ENCODE measurements at places on chromosomes 1 and 21.

GRCh38 chr1:215863796-215864195 is 296.7 kb downstream of the KCTD3 start:
- DNase-seq = no peak

GRCh38 chr1:6490181-6491080 is 1.0 kb downstream of the PLEKHG5 start:
- DNase-seq = peak; percentile 81

DNA sequence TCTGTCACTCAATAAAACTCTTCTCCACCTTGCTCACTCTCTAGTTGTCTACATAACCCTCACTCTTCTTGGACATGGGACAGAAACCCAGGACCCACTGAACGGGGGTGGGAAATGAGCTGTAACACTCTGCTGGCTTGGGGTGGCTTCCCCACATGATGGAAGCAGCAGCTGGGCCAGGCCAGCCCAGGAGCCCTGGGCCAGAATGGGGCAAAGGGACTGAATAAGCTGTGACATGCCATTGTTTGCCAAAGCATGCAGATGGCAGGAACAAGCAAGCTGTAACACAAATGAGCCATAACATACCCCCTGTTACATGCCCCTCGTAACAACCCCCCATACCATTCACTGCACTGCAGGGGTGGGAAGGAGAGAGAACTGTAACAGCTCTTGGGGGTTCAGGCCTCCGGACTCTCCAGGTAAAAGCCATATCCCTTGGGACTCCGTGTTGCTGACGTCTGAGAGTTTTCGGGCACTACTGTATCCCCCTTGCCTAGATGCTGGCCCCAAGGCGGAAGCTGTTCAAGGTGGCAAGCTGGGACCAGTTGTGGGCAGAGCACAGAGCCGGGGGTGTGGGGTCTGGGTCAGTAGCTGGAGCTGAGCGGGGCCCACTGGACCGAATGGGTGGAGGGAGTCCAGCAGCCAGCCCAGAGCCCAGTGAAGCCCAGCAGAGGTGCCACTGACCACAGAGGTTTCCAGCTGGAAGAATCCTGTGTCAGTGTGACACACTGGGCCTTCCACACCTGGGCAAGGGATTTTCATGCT is 56.1 kb upstream of the DMRTB1 start:
- no peak for DNase-seq

DNA sequence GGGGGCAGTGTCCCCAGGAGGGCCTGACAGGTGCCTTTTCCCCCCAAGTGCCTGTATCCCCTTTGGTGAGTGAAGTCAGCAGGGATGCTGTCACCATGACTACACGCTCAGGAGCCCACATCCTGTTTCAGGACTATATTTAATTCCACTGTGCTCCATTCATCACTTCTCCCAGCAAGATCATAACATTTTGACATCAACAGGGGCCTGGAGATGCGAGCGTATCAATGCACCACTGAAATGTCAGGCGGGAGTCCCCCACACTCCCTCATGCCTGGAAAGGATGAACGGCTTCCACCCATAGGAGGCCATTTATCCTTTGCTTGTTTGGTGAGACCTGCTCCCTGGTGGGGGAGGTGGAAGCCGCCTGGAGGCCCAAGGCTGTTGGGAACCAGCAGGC is 119.1 kb downstream of the PTPRU start:
- DNase-seq = no peak

DNA sequence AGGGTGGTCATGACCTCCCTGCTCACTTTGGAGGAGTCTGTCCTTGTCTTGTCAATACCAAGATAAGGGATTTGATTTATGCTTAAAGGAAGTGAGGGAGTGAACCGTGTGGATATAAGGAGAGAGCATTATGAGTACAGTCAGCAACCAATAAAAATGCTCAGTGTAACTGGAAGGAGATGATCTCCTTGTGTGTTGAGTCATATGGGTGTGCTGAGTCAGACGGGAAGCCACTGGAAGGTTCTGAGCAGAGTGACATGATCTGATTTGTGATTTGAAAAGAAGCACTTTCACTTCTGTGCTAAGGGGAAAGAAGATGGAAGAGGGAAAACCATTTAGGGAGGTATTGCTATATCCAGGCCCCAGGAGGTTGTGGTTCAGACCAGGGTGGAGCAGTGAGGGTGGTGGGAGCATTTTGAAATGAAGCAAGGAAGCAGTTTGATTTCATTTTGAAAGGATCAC is 2.5 kb upstream of the BCL10 start:
- DNase-seq = no peak

- DNase-seq = no peak
Observed at GRCh38 chr1:89842567-89843272, 21.9 kb downstream of the LRRC8D start.

DNA sequence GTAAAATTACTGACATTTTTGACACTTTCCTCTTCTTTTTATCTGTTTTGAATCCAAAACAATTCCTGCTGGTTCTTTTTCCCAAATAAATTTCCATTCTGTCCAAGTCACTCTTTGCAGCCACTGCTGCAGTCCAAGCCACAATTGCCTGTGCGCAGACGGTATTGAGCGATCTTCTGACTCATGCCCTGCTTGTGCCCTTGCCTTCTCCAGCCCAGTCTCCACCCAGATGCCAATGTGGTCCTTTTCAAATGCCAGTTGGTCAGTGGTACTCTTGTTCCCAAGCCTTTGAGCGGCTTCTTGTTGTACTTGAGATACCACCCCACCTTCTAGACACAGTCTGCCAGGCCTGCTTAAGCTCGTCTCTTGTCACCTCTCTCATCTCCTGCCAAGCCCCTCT is 78.9 kb downstream of the CAMTA1 start:
- no peak for DNase-seq

GRCh38 chr1:185427264-185427663 is 110.2 kb upstream of the IVNS1ABP start:
- DNase-seq = no peak

GRCh38 chr1:60078182-60078581 is 4.6 kb upstream of the C1orf87 start:
- DNase-seq = no peak

DNA sequence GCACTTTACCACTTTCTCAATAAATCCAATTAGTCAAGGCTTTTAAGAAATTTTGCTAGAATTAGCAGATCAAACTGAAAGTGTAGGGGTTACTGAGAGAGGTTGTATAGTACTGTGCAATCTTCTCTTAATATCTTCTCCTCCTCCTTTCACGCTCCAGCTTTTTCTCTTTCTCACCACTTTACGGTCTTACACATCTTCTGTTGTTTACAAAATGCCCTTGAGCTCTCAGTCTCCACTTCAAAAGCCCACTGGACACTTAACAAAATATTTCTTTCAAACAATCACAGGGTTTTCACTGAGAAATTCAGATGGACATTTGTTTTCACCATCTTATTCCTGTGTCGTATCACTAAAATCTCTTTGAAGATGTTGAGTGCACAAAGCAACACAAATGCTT is 678.2 kb downstream of the ADGRL2 start:
- DNase-seq = no peak

- DNase-seq = no peak
Observed at GRCh38 chr1:17016317-17016661, 4.6 kb upstream of the ATP13A2 start.

- no peak for DNase-seq
Observed at GRCh38 chr1:164311377-164311776, 247.6 kb upstream of the PBX1 start.

- no peak for DNase-seq
Observed at GRCh38 chr21:31310750-31311149, 33.3 kb downstream of the TIAM1 start.

DNA sequence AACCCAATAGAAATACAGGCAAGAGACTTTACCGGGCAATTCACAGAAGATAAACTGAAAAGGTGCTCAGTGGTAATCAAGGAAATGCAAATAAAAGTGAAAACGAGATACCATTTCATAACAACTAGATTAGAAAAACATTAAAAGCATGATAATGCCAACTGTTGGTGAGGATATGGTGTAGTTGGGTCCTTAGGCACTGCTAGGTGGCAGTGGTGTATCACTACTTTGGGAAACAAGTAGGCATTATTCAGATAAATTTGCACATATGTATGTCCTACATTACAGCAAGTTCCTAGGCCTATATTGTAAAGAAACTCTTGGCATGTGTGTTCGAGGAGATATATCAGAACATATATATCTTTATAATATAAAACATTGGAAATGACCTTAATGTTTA is 31.0 kb downstream of the AZIN2 start:
- no peak for DNase-seq

- DNase-seq = no peak
Observed at GRCh38 chr1:229013981-229014380, 256.9 kb upstream of the RAB4A start.

DNA sequence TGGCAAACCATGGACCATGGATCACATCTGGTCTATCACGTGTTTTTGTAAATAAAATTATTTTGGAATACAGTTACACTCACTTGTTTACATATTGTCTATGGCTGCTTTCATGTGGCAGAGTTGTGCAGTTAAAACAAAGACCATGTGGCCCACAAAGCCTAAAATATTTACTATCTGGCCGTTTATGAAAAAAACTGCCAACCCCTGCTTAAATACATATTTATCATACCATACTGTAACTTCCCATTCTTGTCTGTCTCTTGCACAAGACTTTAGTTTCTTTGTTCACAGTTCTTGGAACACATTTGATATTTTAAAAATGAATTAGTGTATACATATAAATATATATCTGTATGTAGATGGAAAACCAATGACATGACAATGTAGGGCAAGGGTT is 141.5 kb downstream of the PAPPA2 start:
- DNase-seq = no peak

DNA sequence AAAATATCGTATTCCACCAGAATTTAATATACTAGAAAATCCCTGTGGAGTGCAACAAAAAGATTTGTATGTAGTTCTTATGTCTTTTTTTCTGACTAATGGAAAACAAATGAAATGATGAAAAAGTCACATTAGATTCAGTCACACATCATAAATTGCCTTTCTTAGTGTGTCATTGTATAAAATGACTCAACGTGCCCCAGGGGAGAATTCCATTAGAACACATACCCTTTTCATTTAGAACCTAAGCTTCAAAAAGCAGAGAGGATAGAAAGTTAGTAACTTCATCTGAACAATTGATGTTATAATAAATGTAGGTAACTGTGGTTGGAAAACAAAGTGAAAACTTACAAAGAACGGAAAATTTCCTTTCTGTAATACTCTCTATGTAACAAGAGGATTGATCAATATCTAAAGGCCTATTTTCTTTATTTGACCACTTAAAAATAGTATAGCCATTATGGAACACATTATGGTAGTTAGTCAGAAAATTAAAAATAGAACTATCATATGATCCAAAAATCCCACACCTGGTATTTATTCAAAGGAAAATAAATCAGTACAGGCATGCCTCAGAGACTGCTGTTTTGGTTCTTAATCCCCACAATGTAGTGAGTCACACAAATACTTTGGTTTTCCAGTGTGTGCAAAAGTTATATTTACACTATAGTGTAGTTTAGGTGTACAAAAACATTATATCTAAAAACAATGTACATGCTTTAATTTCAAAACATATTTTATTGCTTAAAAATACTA is 1016.1 kb downstream of the KCNT2 start:
- DNase-seq = no peak

- DNase-seq = no peak
Observed at GRCh38 chr1:37974567-37974966, 15.3 kb downstream of the SF3A3 start.

- peak; percentile 72 for DNase-seq
Observed at GRCh38 chr1:40849801-40850592, 12.2 kb downstream of the CITED4 start.

GRCh38 chr1:94679332-94680038 is 137.9 kb upstream of the F3 start:
- no peak for DNase-seq

- DNase-seq = no peak
Observed at GRCh38 chr1:172135076-172135672, 285.3 kb upstream of the C1orf105 start.

DNA sequence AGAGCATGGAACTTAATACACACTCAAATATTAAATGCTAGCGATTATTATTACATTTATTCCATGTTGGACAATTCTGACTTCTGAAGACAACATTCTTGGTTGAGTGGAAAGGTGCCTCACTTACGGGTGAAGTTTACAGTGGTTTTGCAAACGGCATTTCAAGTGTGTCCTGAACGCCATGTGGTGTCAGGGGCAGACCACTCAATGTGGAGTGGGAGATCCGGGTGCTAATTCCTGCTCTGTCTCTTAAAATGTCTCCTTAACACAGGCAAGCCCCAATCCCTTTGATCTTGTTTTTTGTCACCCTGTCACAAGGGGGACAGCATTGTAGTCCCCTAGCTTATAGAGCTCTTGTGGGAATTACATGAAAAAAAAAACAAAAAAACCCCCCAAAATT is 5.6 kb upstream of the TDRD10 start:
- no peak for DNase-seq

- DNase-seq = no peak
Observed at GRCh38 chr1:20648438-20648837, 12.7 kb downstream of the DDOST start.

DNA sequence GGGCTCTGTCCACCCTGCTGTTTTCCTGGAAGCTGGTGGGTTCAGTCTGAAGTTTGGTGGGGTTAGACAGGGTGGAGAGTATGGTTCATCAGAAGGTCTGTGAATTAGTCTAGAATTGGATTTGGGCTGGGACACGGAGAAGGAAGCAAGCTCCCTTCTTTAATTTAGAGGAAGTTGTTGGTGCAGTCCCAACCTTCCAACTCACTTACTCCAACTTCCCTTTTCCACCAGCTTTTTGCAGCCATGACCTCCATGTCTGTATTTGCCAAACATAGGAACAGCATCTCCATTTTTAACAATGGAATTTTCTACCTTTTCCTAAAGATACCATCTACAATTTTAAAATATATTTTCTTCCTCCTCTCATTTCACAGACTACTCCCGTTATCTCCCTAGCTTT is 28.5 kb upstream of the PRELP start:
- DNase-seq = no peak

DNA sequence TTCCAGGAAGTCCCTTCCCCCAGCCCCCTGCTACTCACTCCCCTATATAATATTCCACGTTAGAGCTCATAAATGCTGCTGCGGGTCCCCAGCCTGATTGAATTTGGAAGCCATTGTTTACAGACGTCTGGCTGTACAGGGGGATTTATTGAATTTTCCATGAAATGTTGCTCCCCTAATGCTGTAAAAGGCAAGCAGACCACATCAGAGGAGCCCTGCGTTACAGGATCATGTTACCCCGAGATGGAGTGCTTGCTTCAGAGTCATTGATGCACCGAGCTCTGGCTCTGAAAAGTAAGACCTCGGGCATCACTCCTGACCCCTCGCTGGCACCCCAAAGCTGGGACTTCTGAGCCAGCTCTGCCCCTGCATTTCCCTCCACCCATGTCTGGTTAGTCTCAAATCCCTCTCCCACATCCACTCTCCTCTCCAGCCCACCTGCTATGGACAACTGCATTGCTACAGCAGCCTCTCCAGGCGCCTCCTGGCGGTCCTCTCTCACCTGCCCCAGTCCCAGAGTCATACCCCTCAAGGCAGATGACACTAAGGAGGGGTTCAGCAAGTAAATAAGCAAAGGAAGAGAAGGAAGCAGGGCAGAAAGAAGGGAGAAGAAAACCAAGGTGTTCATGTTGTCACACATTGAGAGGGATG is 127.8 kb downstream of the TMEM53 start:
- no peak for DNase-seq

DNA sequence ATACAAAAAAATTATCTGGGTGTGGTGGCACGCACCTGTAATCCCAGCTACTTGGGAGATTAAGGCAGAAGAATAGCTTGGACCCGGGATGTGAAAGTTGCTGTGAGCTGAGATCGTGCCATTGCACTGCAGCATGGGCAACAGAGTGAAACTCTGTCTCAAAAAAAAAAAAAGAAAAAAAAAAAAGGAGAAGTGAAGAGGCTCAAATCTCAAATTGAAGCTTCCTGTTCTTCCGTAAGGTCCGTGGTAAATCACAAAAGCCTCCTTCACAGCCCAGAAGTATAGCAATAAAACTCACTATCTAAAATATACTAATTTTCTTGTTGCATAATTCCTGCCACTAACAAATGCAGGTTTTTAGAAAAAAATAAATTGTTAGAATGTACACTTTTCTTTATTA is 498.2 kb upstream of the BRINP3 start:
- no peak for DNase-seq
